ENCODE measurements at places on chromosomes 6 and 20.
A peak's percentile ranks its signal among the peaks of the same experiment; 100 is the strongest.

- H3K27me3 ChIP-seq: peaks cover 6% of the 10 kb centered on the region
- peaks cover 72% of the 10 kb centered on the region for H3K4me1 ChIP-seq
- H3K27ac ChIP-seq: no peak overlapping the region
- no peak overlapping the region for H3K4me3 ChIP-seq
- H3K36me3 ChIP-seq: peaks cover 6% of the 10 kb centered on the region
- DNase-seq: no peak
These were observed 27.6 kb upstream of the LY86 start for GRCh38 chr6:6560909-6561308.

GRCh38 chr6:38708496-38708895 is 5.6 kb upstream of the GLO1 start:
- DNase-seq: no peak
- H3K4me1 ChIP-seq: peaks cover 23% of the 10 kb centered on the region
- no peak overlapping the region for H3K4me3 ChIP-seq
- no peaks in the 10 kb centered on the region for H3K36me3 ChIP-seq
- H3K27me3 ChIP-seq: peaks cover 15% of the 10 kb centered on the region

DNA sequence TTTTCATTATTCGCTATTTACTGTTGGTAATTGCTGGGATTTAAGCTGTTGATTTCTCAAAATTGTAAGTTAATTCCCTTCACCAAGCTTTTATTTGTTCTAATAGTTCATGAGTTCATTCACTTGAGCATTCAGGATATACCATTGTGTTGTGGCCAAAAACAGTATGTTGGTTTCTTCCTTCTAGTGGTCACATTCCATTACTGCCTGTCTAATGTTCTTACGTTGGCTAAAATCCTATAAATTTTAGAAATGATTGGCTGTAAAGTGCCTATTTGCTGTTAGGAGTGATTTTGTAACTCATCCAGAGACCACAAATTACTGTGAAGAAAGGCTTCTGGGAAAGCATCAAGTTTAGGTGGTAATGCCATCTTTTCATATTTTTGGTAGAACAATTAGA is 76.3 kb downstream of the FARS2 start:
- H3K27me3 ChIP-seq: no peaks in the 10 kb centered on the region
- H3K4me1 ChIP-seq: peaks cover 15% of the 10 kb centered on the region
- no peak for DNase-seq

- H3K4me1 ChIP-seq: no peaks in the 10 kb centered on the region
- peaks cover 6% of the 10 kb centered on the region for H3K27me3 ChIP-seq
- H3K4me3 ChIP-seq: no peak overlapping the region
- no peaks in the 10 kb centered on the region for H3K36me3 ChIP-seq
These were observed 51.6 kb downstream of the CYP24A1 start for GRCh38 chr20:54122189-54122588.

- no peak overlapping the region for H3K27ac ChIP-seq
- no peak overlapping the region for H3K4me3 ChIP-seq
- no peaks in the 10 kb centered on the region for H3K27me3 ChIP-seq
- H3K4me1 ChIP-seq: no peaks in the 10 kb centered on the region
These were observed 460.4 kb upstream of the MARCKS start for GRCh38 chr6:113396730-113397129.

- no peaks in the 10 kb centered on the region for H3K27me3 ChIP-seq
- H3K36me3 ChIP-seq: peaks cover 31% of the 10 kb centered on the region
- no peak for DNase-seq
These were observed 41.5 kb downstream of the CDC40 start for GRCh38 chr6:110221738-110222137.

DNA sequence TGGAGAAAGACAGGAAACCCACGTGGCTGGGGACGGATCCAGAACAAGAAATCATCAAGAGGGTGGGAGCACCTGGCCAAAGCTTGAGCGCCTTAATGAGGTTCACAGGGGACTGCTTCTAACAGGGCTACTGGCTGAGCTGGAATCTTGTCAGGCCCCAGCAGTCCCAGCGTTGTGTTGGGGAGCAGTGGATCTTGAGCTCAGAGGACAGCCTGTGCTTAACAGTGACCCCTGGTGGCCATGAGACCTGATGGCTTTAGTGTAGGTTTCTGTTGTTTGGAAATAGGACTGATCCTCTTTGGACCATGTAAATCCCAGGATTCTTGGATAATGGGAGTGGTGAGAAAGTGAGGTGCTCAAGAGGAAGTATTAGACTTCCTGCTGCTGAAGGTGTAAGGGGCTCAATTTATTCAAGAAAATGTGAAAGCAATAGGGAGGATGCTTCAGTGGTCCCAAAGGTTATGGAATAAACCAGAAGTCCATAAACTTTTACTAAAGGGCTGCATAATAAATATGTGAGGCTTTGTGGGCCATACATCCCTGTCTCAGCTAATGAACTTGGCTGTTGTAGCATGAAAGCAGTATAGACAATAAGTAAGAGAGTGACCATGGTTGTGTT is 216.2 kb downstream of the NFATC2 start:
- peak overlapping the region; percentile 8 for H3K27ac ChIP-seq
- H3K4me1 ChIP-seq: no peaks in the 10 kb centered on the region
- H3K27me3 ChIP-seq: peaks cover 6% of the 10 kb centered on the region
- DNase-seq: no peak

Data from activated T-helper 1 cell treated with anti-CD3 and anti-CD28 coated beads, Interleukin-12 subunit alpha, Interleukin-12 subunit beta, Interleukin-2, Interleukin-4 antibody, amounts not matched to agents 30 ng/mL and 10 ng/mL and 1 ng/mL, durations not matched to agents 14 hours and 24 hours and 36 hours (primary cell).